ENCODE measurements at places on chromosomes 7 and 10.

GRCh38 chr10:4615042-4615441 lies 211.0 kb upstream of the AKR1E2 start:
- no peak for DNase-seq

GRCh38 chr7:11430841-11431240 lies 401.2 kb downstream of the THSD7A start:
- DNase-seq, result no peak

DNA sequence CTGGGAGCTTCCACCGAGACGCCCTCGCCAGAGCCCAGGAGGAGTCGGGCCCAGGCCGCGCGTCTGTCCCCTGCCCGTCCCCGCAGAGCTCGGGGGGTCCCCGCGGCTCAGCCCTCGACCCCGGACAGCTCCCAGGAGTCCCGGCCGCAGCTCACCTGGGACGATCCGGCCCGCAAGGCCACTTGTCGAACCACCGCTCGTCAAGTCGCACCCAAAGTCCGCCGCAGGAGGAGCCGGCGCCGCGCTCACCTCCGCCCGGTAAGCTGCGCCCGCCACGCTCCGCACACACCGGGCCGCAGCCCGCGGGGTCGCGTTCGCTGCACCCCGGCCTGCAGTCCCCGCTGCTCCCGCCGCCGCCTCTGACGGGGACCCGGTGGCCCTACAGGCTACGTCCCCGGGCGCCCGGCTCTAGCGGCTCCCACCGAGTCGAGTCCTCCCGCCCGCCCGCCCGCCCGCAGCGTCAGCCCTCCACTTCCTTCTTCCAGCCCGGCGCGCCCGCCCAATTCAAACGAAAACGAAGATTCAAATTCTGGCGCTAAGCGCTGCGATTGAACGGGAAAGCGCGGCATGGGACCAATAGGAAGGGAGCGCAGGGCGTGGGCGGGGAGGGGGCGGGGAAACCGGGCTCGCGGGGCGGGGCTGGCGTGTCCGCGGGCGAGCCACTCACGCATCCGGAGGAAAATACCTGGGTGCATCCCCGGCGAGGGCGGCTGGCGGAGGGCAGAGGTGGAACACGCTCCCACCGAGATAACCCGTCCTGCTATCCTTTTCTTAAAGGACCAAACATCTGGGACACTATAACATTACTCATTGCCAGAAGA lies at the start of gene MKI67:
Gene MKI67, minus strand, starts transcription at position 480 of the 821 bp plus-strand sequence. CDS start 756 bp downstream, outside the sequence.
- peak; percentile 98 for DNase-seq

DNA sequence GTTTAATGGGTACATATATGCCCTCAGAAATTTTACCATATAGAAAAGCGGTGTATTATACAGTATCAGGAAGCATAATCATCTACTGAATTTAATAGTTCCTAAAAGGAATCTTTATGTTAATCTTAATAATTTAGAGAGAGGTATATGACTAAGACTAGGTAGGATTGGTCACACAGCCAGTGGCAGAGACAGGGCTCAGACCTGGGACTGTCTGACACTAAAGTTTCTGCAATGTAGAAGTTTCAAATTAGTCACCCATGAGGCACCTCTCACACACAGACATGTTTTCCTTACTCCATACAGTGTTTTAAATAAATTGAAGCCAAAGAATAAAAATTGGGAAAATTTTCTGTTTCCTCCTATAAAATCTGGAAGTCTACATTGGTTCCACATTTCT lies 72.8 kb upstream of the ADRA2A start:
- no peak for DNase-seq

- no peak for DNase-seq
These were observed 28.1 kb downstream of the INSYN2A start for GRCh38 chr10:127168261-127168660.

GRCh38 chr10:130054021-130054420 lies 56.6 kb downstream of the C10orf143 start:
- no peak for DNase-seq

DNA sequence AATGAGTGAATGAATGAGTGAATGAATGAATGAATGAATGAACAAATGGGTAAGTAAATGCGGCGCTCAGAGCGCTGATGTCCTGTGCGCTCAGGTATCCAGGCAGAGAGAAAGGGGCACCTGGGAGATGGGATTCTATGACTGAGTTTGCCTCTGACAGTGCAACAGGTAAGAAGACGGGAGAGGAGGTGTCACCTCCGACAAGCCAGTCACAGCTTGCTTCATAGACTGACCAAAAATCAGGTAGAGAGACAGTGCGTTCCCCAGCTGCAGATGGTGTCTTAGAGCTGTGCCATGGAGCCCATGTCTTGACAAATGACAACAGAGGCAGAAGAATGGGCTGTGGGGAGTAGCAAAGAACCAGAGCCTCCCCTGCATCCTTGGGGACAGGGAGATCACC lies 327.3 kb downstream of the FGFR2 start:
- no peak for DNase-seq

- DNase-seq, result no peak
These were observed 57.0 kb downstream of the UNCX start for GRCh38 chr7:1289666-1290025.

DNA sequence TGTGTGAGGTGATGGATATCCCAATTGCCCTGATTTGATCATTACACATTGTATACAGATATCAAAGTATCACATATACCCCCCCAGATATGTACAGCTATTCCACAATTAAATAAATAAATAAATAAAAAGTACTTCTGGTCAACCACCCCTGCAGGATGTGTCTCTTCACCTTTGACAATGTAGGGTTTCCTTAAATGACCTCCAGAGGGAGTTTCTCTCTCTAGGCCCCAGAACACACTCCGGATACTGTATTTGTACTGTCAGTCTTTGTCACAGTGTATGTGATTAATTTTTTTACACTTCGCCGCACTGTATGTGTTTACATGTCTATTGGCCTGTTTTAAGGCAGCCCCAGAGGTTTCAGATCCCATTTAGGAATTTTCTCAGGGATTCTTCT lies 123.6 kb downstream of the ADCYAP1R1 start:
- DNase-seq, result peak; percentile 18

DNA sequence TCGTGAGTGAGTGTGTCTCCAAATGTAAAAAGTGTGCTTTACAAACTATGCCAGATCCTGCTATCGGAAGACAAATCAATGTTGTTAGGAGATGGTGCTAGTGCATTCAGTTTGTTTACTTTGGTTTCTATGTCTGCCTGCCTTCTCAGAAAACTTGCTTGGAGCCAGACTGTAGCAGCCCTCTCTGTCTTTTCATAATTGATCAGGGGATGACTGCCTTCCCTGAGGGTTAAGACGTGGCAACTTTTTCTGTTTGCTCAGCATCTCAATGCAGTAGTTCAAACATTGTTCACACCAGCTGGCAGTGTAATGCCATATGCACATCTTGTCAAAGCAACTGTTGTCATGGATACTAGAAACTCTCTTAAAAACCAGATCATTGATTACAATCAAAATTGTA lies 118.5 kb downstream of the FOXP2 start:
- DNase-seq, result no peak

DNA sequence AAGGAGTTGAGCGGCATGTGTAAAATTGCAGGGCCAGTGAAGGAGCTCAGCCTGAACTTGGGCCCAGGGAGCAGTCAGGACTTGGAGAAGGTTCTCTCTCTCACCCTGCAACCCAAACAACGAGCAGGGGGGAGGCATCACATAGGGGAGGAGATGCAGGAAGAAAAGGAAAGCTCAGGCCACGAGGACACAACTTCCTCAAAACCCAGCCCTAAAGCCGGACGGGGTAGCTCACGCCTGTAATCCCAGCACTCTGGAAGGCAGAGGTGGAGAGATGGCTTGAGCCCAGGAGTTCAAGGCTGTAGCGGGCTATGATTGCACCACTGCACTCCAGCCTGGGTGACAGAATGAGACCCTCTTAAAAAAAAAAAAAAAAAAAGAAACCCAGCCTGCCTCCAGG lies 629.1 kb downstream of the PARD3 start:
- DNase-seq, result peak; percentile 63
